ENCODE measurements at places on chromosomes 6 and 20.

DNA sequence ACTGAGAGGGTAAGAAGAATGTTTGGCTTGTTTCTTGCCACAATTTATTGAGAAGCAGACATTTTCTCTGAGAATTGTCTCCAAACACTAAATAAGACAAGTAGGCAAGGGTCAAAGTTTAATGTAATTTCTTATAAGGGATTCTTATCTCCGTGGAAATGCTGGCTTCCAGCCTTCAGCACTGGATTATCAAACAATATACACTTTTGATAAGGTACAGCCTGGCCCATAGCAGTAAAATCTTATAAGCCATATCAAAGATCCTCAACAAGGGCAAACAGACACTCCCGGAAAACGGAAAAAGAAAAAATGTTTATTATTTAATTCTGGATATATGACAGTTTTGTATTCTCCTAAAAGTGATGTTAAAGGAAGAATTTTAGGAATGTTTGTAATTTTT, 18.5 kb upstream of the ZSCAN9 start:
- no peak for DNase-seq

DNA sequence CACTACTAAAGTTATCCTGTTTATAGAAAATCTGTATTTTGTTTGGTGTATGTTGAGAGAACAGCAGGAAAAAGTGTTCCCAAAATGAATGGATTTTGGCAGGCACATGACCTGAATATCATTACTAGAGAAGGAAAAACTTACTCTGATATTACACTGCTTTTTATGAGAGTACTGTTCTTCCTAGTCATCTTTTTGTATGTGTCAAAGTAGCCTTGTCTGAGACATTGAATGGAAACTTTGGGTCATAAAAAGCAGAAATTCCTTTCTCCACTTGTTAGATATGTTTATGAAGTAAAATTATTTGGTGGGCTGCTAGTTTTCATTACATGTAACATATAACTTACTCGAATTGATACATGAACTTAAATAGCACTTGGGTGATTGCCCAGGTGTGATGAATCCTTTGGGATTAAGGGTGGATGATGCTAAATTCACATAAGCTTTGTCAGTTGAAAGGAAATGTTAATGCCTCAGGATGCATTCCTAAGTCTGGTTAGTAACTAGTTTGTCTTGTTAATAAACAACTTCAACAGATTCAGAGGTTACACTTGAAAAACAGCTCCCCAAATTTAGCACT, 206.7 kb downstream of the CENPW start:
- no peak for DNase-seq

- DNase-seq, result no peak
Observed at GRCh38 chr6:30964075-30964474, 19.4 kb upstream of the MUC21 start.

DNA sequence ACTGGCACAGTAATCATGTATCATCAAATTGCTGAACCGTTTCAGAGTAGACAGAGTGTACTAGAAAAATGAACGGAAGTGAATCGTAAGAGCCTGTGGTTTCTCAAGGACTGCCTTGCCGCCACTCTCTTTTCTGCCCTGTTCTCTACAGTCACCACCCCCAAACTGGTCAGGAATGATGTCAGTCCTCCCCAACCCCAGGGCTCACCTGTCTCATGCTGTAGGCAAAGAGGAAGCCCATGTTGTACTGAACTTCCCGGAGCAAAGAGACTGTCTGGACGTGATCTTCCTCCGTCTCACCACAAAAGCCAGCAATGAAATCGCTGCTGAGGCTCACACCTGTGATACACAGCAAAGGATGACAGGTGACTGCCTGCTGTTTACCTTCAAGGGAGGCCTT, 31.0 kb downstream of the CDK5RAP1 start:
- DNase-seq, result no peak

DNA sequence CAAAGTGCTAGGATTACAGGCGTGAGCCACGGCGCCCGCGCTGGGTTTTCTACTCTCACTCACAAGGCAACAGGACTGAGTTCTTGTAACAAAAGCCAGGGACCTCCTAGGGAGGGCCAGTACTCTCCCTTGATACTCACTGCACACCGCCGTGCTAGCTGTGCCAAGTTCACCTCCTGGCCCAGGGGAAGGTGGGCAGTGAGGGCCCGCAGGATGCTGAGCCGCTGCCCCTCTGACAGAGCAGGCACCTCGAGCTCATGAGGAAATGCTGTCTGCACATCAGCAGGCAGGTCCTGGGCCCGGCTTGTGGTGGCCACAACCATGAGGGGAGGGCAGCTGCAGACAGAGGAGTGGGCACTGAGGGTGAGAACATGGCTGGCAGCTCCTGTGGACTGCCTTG, 6.7 kb downstream of the GNMT start:
- DNase-seq, result no peak

GRCh38 chr6:165486183-165487137, 176.6 kb downstream of the PDE10A start:
- no peak for DNase-seq

- no peak for DNase-seq
Observed at GRCh38 chr6:38715016-38715689, at the start of gene DNAH8. TSS of gene DNAH8 (plus strand) at chr6:38715311. CDS start at chr6:38722810, 7,499 bp downstream.

- DNase-seq, result no peak
Observed at GRCh38 chr6:132058975-132059374, 107.8 kb upstream of the CCN2 start.

DNA sequence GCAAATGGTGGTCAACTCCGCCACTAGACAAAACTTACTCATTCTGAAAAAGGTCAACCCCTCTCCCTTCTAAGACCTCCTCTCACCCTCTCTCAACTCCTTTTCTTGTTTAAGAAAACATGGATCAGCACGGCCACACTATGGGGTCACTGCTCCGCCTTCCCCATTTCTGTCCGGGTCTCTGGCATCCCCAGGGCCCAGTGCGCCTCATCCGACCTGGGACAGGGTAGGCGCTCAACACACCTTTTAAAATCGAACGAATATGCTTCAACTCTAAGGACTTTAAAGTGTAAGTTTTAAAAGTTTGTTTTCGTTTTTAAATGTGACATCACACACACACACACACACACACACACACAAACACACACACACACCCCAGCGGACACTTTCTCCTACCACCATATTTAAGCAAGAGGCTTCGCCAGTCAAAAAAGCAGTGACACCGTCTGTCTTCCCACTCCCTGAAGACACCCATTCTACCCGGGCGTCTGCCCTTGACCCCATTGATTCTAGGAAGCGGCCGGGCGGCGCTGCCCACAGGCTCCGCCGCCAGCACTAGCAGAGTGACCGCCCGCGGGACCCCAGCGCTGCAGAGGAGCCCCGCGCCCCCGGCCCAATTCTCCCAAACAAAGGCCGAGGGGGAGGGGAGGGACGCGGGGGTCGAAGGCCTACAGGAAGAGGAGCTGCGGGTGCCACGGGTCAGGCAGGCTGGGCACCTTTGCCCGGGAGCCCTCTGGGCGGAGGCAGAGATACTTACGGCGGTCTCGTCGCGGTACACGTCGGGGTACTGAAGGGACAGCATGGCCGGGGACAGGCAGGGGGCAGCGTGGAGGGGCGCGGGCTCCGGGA, 568 bp downstream of the PREP start:
- peak; percentile 23 for DNase-seq

GRCh38 chr6:113632220-113632864, 224.8 kb upstream of the MARCKS start:
- DNase-seq, result no peak

DNA sequence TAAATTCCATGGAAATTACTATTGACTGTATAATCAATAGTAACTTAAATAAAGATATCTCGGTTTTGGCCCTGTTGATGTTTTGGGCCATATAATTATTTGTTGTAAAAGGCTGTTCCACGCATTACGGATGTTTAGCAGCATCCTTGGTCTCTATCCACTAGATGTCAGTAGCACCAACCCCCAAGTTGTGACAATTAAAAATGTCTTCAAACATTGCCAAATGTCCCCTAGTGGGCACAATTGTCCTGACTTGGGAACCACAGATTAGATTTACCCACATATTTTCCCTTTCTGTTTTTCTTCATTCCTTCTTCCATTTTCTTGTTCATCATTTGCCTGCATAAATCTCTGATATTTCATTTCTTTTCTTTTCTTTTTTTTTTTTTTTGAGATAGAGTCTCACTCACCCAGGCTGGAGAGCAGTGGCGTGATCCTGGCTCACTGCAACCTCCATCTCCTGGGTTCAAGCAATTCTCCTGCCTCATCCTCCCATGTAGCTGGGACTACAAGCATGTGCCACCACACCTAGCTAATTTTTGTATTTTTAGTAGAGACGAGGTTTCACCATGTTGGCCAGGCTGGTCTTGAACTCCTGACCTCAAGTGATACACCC, 13.6 kb upstream of the WFDC8 start:
- DNase-seq, result peak; percentile 39

GRCh38 chr6:34871853-34872252, 16.0 kb downstream of the TAF11 start:
- DNase-seq, result no peak

DNA sequence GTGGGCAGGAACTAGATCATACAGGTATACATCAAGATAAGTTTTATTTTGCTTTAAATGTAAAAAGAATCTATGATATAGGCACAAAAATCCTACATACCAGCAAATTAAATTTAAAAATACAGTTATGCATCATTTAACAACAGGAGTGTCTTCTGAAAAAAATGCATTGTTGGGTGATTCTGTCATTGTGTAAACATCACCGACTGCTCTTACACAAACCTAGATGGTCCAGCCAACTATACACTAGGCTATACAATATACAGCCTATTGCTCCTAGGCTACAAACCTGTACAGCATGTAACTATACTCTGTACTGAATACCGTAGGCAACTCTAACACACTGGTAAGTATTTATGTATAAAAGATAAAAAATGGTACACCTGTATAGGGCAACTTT, 139.4 kb downstream of the RNGTT start:
- DNase-seq, result no peak

- DNase-seq, result no peak
Observed at GRCh38 chr20:6579417-6579816, 188.1 kb upstream of the BMP2 start.

- DNase-seq, result no peak
Observed at GRCh38 chr6:35092362-35093117, 48.6 kb downstream of the TCP11 start.

DNA sequence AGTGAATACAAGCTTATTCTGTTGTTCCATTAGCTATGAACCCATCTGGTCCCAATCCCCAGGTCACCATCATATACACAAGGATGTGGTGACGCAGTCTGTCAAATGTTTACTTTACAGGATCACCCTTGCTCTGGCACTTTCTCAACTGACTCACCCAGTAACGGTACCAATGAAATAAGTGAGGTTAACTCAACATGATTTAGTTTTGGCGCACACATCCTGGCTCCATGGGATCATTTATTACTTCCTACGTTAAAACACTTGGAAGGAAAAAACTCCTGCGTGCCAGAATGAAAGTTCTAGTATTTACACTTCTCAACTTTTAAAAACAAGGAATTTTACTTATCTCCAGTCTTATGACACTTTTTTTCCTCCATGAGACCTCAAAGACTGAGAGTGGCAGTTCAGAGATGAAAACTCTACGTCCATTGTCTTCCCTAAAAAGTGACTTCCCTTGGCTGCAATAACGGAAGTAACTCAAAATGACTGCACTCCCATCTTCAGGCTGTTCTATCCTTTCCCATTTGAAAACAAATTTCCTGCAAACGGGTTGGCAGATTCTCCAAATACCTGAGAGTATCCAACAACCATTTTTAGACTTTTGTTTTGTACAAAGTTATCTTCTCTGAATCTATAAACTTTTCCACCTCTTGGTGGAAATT, 15.9 kb downstream of the AGPAT4 start:
- DNase-seq, result no peak

DNA sequence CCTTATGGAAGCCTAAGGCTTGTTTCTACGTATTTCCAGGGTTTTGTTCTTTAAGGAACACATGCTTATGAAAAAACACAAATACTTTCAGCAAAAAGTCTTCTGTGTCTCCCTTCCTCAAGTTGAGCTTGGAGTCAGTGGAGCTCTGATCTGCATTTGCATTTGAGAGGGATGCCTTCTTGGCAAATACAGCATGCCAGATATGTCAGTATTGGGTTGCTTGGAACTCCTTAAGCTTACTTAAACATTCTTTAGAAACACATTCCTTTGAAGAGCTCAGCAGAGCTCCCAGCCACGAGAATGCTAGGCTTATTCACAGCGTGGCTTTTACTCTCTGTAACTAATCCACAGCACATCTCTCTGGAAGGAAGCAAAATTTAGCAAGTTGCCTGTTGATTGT, 68.3 kb downstream of the ANKRD6 start:
- no peak for DNase-seq

DNA sequence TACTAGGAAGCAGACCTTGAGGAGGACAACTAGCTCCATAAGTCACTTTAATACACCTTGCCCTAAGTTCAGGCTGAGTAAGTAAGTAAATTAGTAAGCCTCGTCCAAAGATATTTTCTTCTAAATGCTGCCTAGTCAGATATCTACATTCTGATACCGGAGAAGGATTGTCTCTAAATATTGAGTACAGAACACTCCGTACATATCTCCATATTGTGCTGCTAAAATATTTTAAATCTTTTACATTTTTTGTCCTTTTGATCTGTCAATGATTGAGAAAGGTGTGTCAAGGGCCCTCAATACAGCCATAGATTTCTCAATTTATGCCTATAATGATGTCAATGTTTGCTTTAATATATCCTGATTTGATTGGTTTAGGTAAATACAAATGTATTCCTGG, 3.2 kb downstream of the WFDC8 start:
- DNase-seq, result no peak

- DNase-seq, result no peak
Observed at GRCh38 chr6:117547688-117548621, 54.4 kb downstream of the GOPC start.

DNA sequence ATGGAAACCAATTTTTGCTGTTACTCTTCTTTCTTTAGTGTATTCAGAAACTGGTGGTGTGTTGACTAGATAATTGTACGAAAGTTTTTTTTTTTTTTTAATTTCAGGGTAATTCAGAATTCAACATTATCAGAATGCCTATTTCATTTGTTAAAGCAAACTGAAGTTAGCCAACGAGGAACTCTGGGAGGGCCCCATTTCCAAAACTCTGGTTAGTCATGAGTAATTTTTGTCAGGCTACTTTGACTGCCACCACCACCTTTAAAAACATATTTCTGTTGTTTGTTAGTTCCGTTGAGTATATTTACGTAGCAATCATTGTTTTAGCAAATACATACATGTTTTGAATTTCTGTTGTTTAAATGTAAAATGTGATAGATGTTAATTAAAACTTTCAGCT, 763 bp downstream of the ZKSCAN8 start:
- DNase-seq, result no peak

- DNase-seq, result no peak
Observed at GRCh38 chr6:164967102-164967501, 342.3 kb downstream of the C6orf118 start.

DNA sequence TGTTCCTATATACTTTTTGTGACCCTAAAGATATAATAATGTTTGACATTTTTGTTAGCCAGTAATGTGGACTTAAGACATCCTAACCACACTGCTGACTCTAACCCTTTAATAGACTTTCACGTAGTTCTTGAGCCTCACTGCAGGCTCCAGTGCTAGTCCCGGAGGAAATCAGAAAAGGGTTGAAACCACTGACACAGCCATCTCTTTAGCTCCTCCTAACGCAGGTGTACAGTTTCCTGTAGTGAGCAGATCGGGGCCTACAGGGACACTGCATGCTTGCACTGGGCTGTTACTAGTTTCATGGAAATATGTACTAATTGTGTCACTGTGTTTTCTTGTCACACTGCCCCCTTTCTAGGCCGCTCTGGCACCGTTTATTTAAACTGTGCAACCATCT, 512 bp upstream of the HDGFL1 start:
- no peak for DNase-seq

All from HEK293T (cell line).